Activated CD8-positive, alpha-beta memory T cell treated with anti-CD3 and anti-CD28 coated beads, Interleukin-2, amount 50 U/mL, for 48 hours (primary cell): ENCODE measurements at places on chromosomes 1 and 21.

- DNase-seq, result no peak
Measured at GRCh38 chr1:70922196-70922595, 125.4 kb downstream of the PTGER3 start.

DNA sequence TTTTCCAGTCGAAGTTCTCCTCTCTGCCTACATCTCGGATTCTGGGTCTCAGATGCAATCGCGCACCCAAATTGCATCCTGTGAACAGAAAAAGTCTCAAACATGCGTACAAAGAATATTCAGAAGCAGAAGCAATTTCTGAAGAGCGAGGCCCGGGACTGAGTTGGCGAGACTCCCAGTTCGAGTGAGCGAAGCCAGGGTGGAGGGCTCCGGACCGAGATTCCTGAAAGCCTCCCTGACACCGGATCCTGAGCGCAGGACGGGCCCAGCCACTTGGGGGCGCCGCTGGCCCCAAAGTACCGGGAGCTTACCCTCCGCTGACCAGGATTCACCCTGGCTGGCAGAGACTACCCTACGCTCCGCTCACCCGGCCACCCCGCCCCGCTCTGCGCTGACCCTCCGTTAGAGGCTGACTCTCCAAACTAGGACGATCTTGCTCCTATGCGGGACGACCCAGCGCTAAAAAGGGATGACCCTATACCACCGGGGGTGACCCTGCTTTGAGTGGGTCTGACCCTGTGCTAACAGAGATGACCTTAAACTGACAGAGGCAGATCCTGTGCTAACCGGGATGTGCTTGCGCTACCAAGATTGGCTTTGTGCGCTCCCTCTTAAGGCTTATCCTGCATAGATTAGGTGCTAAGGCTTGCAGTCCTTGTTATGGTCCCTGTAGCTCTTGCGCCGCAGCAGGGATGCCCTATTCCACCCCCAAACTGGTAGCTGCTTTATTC is 12.1 kb downstream of the FOXD2 start:
- no peak for DNase-seq

DNA sequence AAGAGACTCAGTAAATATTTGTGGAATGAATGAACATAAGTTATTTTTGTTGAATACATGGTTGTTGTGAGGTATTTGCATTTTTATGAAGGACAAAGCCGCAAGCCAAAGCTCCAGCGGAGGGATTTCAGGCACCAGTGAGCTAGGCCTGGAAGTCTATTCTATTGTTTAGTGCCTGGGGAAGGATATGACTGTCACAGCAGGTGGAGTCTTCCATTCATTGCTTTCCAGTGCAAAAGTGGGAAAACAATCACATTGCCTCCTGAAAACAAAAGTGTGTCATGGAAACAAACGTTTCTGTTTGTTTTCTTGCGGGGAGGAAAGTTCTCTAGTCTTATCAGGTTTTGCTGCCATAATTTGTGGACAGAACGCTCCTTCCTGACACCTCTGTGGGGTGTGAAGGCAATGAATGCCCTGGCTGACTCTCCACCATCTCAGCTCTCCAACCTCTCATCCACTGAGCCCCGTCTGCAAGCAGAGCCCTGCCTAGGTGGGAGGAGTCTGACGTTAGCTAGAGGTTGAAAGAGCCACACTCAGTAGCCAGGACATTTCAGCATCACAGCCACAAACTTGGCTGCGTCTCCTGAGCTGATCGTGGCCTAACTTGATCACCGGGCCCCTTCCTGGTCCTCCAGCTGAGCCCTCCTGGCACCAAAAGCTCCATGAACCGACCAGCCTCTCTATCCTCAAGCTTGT is 739.1 kb downstream of the MATN1 start:
- DNase-seq, result no peak

- DNase-seq, result no peak
Measured at GRCh38 chr1:115632251-115633026, 9.3 kb upstream of the VANGL1 start.

DNA sequence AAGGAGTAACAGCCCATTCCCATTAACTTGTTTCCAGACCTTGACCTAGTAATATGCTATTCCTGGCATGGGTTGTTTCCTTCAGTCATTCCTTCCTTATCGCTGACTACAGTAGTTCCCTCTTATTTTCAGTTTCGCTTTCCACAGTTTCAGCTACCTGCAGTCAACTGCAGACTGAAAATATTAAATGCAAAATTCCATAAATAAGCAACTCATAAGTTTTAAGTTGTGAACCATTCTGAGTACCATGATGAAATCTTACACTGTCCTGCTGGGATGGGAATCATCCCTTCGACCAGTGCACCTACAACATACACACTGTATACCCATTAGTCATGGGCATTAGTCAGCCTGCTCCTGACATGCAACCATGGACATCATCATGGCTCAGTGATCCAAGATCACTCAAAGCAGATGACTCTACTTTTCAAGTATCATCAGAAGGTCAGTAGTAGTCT is 66.7 kb downstream of the CCDC30 start:
- DNase-seq, result no peak

DNA sequence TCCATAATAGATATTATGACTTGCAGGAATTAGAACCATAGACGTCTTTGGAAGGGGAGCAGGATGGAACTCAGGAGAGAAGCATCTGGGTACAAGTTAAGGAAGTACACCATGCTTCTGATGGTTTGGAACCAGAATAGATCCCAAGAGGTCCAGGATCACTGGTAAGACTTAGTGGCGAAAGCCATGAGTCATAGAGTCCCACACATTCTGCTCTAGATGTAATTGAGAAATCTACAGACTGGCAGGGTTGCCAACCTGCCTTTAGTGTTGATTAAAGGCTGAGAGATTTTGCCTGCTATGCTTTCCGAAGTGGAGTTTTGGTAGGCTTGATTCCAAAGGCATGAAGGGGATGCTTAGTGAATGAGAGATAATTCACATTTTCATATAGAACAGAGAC is 57.1 kb upstream of the C1orf87 start:
- no peak for DNase-seq
